Mucosa of gallbladder (tissue), 1 donor: ENCODE measurements at places on chromosomes 11 and 22. TPM values are rescaled to one million over a fixed set of nuclear protein-coding genes. Genes with fewer than 3 reads are reported as not detected.

DNA sequence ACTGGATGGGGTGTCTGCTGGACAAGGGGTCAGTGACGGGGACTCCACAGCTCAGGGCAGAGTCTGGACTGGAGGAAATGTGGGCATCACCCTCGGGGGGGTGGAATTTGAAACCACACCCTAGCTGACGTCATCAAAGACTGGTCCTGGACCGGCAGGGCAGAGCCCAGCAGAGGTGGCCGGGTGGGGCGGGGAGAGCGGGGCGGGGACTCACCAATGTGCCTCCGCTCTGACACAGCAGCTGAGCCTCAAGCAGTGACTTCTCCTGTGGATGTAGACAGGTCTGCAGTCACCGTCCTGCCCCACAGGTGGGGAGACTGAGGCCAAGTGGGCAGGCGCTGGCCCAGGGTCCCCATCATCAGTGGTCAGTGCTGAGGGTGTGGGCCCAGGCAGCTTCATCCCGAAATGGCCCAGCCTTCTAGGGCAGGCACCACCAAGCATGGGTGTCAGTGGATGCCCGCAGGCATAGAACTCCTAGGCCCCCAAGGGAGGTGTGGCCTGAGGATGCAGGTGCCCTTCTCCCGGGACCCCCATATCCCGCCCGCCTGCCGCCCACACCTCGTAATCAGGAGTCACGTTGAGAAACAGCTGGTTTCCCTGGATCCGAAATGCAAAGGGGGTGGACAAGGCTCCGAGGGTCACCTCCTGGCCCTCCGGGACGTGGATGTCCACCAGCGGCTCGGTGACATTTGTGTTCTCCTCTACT is 603 bp downstream of the CDHR5 start:
- peak; percentile 64 for DNase-seq

GRCh38 chr11:2090172-2091111 is 48.7 kb downstream of the IGF2 start:
- no peak for DNase-seq

DNA sequence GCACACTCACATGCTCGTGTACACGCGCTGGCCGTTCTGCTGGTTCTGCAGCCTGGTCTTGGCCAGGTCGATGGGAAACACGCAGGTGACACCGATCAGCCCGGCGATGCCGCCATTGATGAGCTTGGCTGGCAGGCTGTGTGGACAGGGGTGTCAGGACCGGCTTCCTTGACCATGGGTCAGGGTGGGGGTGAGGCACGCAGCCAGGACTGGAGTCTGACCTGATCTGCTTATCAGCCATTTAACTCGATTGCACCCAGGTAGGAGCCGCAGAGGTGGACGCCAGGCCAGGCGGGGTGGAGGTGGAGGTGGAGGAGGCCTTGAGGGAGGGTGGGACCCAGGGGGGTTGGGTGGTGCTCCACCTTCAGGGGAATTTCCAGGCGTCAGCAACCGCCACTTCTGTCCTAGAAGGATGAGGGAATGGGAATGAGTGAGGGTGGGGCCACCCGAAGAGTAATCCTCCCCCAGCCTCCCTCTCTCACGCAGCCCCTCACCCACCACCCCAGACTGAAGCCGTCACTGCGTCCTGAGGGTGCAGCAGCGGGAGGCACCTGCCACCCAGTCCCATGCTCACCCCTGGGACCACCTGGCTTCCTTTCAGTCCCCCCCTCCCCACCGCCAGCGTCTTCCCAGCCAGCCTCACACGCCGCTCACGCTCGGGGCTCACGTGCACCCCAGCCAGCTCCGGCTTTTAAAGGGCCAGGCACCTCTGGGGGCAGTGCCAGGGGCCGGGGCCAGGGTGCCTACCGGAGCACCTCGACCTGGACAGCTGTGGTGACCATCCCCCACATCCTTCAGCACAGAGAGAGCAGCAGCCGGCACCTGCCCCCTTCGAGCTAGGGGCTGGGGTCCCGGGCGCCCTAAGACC is 3.1 kb downstream of the SLC25A22 start:
- no peak for DNase-seq

DNA sequence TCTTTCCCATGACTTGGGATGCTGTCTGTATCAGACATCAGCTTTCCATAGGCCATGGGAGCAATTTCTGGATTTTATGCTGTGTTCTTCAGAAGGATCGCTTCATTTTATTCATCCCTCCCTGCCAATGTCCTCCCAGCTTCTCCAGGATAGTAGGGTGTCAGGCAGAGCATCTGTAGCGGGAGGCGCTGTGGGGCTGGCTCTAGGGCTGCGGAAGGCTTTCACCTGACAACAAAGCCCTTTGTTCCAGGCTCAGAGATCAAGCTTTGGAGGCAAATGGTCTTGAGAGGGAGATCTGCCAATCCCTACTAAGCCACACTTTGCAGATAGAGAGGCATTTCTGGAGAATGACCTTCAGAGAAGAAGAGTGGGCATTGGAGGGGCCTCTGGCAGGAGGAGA is 29.5 kb upstream of the FTH1 start:
- no peak for DNase-seq

- DNase-seq: no peak
Measured at GRCh38 chr11:127055236-127055635, 54.7 kb upstream of the KIRREL3 start.

DNA sequence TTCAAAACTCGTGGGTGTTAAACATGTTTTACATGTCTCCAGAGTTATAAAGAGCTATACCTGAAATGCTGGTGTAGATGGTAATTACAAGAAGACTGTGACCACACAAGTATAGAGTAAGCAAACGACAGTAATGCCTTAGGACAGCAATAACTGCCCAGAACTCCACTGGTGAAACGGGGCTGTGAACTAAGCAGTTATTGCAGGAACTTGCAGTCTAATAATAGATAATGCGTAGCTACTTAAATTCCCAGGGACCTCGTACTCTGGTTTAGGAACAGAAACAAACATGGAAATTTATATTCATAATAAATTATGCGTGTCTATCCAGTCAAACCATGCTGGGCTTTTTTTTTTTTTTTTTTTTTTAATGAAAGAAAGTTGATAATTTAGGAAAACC is 24.9 kb upstream of the TP53AIP1 start:
- DNase-seq: no peak

DNA sequence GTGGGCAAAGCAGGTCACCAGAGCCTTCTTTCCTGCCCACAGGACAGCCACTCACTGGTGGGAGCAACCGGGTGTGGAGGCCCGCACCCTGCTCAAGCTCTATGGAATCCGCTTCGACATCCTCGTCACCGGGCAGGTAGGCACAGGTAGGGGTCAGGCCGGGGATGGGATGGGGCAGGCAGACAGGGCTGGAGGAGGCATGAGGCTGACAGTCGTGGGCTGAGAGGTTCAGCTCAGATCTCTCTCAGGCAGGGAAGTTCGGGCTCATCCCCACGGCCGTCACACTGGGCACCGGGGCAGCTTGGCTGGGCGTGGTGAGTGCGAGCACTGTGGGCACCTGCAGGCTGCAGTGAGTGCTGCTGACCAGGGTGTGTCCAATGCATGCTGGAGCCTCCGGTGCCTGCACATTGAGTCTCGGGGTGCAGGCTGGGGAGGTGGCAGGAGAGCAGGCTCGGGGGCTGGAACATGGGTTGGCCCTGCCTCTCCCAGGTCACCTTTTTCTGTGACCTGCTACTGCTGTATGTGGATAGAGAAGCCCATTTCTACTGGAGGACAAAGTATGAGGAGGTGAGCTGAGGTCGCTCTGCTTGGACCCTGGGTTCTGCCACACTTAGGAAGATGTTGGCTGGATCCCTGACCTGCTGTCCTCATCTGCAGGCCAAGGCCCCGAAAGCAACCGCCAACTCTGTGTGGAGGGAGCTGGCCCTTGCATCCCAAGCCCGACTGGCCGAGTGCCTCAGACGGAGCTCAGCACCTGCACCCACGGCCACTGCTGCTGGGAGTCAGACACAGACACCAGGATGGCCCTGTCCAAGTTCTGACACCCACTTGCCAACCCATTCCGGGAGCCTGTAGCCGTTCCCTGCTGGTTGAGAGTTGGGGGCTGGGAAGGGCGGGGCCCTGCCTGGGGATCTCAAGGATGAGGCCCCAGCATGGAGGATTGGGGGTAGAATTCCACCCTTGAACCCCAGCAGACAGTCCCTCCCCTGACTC is 6.3 kb downstream of the SLC7A4 start:
- no peak for DNase-seq

DNA sequence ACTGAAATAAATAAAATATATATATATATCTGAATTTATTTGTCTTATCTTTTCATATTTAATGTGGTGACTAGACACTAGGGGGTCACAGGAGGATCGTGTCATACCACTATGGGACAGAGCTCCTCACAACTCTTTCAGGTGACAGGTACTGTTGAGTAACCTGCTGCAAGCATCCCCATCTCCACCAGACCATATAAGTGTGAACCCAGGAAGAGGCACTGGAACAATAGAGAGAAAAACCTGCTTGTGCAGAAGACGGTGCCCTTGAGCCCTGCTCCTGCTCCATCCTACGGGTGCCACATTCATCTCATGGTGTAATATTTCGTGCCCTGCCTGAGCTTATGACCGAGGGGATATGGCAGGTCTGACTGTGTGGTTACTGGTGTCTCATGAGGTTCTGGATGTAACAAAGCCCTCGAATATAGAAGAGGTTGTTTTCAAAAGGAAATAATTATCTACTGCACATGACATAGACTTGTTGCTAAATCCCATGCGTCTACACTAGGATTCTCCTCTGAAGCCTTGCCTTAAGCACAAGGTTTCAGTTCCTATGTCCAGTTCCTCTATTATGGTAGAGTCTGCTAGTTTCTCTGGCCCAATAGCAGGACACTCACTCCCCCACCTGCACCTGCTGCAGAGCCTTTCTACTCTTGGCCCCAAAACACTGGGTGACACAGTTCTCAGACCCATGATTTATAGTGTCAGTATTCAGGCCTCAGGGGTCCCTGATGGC is 70.4 kb downstream of the GGTLC2 start:
- DNase-seq: no peak

- DNase-seq: no peak
Measured at GRCh38 chr11:34161812-34162492, 56.5 kb downstream of the NAT10 start.

DNA sequence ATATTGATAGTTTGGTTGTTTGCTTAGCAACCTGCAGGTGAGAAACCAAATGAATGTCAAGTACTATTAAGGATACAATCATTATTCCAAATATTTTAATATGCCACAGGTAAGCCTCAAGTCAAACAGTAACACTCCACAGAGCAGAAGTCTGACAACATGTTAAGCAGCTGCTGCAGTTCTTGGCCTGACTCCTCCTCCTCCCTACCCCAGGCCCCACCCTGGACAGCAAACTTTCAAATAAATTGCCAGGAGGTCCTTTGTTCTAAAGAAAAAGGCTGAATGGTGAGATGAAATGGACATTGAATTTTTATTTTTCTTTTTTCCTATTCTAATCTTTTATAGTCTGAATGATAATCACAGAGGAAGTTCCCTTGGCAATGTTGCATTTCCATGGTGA is 260.0 kb upstream of the POU2AF2 start:
- DNase-seq: no peak

GRCh38 chr11:117701781-117702180 is 95.2 kb downstream of the DSCAML1 start:
- DNase-seq: no peak

Gene OTUB1
- 72.4 TPM for total RNA-seq

Gene TMEM80
- total RNA-seq: 52.0 TPM

Gene B3GAT3
- total RNA-seq: 60.7 TPM
